ENCODE measurements at places on chromosomes 1 and 21.

GRCh38 chr21:35796844-35797243 is 263.5 kb downstream of the SETD4 start:
- DNase-seq, result no peak

DNA sequence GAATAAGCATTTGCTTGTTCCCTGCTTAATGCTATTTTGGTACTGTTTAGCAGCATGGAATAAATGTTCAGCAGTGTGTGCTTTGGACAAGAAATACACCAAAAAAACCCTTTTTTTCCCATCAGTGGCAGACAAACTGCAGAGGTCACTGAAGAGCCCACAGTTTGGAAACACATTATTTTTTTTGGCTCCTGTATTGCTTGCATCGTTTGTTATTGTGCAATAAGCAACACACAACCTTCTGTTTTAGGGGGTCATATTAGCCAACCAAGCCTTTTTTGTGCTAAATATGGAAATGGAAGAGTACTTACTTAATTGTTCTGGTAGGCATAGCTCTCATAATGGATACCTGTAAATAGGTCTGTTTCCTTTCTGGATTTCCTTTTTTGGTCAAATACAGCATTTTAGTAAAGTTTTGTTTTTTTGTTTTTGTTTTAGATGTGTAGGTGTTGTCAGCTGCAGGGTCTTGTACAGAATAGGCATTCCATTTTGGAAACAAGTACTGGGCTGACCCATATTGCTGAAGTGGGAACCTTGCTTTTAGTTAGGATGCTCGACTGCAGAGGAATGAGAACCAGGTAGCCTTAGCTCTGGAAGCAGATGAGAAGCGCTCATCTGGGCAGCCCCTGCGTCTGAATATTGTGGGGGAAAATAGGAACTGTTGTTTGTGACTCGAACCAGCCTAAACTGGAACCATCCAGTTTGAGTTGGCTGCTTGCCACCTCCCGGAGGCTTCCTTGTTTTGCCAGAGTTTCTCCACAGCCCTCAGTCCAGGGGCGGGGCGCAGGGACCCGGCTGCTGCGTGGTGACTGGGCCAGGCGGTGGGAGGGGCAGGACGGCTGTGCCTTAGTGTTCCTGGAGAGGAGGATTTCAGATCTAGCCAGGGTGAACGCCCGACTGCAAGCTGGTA is 38.4 kb downstream of the SPEN start:
- DNase-seq, result no peak

DNA sequence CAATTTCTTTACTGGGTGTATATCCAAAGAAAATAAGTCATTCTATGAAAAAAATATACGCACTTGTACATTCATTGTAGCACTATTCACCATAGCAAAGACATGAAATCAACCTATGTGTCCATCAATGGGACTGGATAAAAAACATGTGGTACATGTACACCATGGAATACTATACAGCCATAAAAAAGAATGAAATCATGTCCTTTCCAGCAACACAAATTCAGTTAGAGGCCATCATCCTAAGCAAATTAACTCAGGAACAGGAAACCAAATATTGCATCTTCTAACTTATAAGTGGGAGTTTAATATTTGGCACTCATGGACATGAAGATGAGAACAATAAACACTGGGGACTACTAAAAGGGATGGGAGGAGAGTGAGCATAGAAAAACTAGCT is 325.7 kb downstream of the TGFB2 start:
- no peak for DNase-seq

DNA sequence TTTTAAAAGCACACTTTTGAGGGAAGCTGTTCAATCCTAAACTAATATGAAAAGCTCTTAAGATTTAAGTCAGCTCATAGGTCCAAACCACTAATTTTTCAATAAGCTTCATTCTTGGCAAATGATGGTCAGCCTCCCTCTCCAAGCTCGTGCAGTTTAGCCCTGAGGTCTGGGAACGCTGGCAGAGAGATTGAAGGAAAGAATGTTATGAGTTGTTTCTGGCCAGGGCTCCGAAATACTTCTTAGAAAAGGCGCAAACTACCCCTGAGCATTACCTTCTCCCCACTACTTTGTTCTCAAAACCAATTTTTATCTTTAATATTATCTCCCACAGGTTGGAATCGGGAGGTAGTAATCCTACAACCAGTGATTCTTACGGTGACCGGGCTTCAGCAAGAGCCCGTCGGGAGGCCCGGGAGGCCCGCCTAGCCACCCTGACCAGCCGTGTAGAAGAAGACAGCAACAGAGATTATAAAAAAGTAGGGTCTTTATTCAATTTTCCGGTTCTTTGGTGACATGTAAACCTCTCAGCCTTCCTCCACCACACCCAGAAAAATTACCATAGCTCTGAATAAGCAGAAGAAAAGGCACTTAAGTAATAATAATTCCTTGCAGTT is 147.7 kb downstream of the SYT2 start:
- DNase-seq, result no peak

- no peak for DNase-seq
Measured at GRCh38 chr1:167488786-167489185, 29.5 kb downstream of the CD247 start.

DNA sequence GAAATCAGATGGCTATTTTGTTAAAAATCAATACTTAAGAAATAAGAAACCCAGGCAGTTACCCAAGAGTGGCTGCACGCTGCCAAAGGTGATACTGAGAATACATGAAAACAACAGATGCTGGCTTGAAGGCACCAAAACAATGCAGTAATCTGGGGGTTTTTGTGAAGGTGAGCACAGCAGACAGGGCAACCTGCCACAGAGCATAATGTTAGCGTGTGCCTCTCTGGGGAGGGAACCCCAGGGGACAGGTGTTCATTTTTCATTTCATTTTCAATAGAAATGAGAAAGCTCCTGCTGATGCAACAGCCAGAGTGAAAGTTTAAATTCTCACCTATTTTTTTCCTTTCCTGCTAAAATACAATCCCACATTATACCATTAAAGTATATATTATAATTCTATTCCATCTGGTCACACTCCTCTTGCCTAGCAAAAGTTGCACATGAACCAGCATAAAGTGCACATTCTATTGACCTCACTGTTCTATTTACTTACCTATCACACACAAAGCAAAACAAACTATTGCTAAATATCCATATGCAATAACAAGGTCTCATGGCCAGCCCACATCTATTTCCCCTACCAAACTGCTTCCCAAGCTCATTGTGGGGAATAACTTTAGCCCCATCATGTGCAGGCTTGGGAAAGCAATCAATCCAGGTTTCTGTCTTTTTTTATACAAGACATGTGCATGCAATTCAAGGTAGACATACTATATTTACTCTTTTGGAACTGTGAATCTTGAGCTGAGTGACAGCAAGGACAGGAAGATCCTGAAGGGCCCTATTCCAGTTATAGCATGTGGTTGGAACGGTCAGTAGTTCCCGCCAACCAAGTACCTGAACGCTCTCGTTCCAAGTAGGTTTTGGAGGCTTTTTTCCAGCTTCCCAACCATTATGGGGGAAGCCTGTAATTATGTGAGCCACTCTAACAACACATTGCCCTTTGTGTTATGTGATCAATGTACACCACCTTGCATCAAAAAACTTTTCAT is 173.6 kb downstream of the RERE start:
- DNase-seq, result no peak

- no peak for DNase-seq
Measured at GRCh38 chr1:203505526-203506204, 11.7 kb downstream of the OPTC start.

- no peak for DNase-seq
Measured at GRCh38 chr1:86460998-86461397, 7.7 kb upstream of the CLCA1 start.

- no peak for DNase-seq
Measured at GRCh38 chr1:225230483-225230882, 197.4 kb downstream of the LBR start.

DNA sequence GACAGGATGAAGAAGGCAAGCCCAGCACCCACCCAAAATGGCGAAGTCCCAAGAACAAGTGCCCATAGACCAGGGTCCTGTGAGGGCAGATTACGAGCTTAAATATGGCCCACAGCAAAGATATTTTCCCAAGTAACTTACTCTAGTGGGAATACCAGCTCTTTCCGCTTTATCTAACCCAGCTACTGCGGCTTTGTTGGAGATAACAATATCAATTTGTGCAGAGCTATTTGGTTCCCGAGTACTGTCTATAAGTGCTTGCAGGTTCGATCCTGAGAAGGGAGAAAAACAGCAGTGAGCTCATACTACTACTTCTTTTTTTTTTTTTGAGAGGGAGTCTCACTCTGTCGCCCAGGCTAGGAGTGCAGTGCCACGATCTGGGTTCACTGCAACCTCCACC is 14.3 kb upstream of the DNAJC28 start:
- DNase-seq, result no peak

DNA sequence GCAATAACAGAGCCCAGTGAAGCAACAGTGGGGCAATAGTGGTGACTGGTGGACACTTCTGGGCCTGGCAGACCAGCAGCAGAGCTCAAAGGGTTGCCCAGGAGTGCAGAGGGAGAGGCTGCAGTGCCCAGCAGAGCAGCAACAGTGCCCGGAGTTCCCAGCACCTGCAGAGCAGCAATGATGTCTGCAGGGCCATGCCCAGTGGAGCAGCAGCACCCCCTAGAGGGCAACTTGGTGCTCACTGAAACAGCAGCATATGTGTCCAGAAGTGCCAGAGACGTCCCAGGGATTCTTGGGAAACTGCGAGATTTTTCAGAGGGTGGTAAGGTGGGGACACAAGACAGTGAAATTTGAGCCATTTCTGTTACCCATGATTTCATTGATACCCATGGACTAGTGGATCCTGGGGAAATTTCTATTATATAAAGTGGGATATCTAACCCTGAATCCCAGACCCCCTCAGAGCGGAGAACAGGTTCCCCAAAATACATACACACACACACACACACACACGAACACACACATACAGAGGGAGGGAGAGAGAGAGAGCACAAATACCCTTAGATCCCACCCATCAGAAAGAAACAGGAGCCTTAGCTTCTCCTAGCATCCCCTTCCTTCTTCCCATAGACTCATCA is 156.9 kb upstream of the GJB5 start:
- DNase-seq, result peak; percentile 30

DNA sequence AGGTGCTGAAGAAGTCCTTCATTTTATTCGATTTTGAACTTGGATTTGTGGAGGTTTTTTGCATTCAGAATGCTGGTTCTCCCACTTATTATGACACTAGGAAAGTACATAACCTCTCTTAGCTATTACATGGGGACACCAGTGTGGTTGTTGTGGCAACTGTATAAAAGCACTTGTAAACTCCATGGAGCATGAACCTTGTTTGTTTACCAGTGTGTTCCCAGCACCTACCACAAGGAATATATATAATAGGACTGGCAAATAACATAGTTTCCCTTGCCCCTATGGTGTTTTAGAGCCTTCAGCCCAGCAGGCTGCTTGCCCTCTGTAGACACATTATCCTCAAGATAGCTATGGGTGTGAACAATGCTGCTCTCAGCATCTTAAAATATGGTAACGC is 43.1 kb downstream of the RASSF5 start:
- no peak for DNase-seq

DNA sequence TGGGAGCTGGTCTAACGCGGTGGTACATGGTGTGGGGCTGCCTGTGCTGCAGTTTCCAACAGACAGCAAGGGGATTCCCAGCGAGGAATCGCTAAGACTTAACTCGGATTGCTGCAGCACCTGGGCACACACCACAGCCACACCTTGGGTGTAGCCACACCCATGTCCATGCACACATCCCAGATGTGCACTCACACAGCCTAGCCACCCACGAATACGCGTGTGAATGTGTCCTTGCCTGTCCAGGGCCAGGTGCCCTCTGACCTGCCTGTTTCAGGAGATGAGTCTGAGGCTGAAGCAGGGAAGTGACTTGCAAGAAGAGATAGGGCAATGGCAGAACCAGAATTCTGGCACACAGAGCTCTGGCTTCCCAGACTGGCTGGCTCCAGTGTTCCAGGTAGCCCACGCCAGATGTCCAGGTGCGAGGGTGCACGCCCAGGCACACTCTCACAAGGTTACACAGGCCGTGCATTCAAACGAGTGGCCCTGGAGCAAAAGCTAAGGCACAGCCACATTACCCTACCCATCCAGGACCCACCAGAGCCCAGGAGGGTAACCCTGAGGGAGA is 272.7 kb downstream of the TRABD2B start:
- DNase-seq, result no peak

- no peak for DNase-seq
Measured at GRCh38 chr1:23558140-23558871, 995 bp downstream of the ID3 start.

GRCh38 chr1:188433425-188433824 is 1604.7 kb downstream of the PLA2G4A start:
- no peak for DNase-seq

DNA sequence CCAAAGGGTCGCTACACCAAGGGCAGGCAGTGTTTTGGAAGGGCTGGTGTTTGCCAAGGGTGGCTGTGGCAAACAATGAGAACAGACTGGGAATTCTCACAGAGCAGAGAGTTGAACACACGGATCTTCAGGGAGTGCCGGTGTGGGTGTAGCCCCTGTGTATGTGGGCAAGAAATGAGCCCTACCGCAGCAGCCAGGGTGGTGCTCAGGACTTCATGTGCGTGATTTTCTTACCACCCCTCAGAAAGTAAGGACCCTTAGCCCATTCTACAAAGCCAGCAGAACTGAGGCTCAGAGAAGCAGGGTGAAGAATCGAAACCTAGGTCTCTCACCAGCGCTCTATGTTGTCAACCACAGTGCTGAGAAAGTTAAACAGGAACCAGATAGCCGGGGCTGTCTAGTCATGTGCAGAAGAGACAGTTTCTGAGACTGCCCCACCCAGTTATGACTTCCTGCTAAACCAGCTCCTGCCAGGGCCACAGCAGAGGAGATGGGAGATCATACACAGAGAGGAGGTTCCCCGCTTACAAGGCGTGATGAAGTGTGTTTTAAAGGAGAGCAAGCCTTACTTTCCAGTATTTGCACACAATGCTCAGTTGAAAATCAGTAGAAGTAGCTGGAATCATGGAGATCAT is 21.9 kb upstream of the MORC3 start:
- peak; percentile 66 for DNase-seq

DNA sequence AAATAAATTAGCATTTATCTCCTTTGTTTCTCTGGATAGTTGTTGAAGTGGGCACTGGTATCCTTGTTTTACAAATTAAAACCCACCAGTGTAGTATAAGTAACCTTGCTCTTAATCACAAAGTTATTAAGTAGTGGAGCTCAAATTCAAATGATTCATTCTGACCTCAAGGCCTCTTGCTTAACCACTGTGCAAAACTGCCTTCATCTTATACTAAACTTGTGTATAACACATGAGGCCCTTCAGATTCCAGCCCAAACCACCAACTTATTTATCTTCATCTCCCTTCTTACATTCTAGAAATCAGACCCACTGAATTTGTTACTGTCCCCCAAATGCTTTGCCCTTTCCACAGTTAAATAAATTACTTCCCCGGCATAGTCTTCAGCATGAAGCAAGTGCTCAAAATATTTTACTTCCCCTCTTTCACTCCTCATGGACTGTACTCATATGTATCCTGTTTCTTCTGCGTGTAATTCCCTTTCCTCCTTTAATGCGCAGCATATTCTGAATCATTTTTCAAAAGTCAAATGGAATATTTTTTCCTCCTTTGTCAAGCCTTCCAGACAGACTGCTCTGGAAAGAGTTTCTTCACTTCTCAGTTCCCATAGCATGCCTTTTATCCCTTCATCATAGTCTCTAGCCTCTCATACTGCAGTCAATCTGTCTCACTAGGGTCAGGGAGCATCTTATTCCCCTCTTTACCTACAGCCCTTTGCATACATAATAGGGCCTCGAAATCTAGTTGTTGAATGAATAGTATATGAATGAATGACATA is 19.0 kb upstream of the DNASE2B start:
- DNase-seq, result no peak

GRCh38 chr1:24141311-24141997 is 1.5 kb downstream of the IL22RA1 start:
- no peak for DNase-seq

GRCh38 chr1:58104960-58105359 is 441.6 kb downstream of the OMA1 start:
- no peak for DNase-seq
